Activated gamma-delta T cell (primary cell): ENCODE measurements at places on chromosomes 1 and 21.

DNA sequence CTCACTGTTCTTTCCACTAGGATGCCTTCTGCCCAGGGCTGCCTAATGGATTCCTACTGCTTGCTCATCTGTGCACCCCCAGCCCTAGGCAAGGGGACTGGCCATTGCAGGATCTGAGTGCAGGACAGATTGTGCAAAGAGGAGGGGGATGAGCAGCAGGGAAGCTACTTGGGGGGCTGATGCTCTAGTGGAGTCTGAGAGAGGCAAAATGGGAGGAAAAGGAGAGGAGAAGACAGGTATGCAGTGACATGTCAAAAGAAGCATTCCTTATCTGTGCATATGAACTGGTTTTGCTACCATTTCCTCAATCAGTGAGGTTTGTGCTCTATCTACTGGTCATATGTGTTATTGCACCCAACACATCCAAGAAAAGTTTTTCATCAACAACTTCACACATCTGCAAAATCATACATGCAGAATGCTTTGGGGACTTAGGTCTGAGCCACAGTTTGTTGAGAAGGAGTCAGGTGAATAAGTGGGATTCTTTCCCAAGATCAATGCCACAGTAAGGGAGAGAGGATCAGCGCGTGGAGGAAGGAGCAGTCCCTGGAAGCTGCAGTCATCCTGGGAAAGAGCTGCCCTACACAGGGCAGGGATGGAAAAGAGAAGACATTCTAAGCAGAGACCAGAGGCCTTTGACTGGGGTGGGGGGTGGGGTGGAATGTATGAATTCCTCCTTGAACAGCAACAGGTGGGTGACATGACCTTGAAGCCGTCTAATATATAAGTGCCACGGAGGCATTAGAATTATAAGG is 14.4 kb downstream of the SLC5A9 start:
- no peak for DNase-seq

DNA sequence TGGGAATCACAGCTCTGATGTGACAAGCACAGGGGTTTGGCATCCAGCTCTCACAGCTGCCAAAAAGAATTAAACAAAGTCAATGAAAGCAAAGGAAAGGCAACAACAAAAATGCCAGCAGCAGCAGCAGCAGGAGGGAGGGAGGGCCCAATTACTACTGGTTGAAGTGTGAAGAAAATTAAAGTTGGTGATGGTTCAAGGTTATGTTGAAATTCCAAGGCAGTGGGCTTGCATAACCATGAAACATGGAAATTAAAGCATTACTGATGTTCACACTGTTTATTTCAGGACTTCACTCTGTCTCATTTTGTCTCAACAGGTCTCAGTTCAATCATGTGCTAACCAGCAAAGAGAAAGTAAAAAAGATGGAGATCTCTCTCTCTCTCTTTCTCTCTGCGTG is 220.3 kb upstream of the LYPLAL1 start:
- DNase-seq = no peak

- DNase-seq = no peak
These were observed 355.2 kb upstream of the GREM2 start for GRCh38 chr1:240967070-240967724.

DNA sequence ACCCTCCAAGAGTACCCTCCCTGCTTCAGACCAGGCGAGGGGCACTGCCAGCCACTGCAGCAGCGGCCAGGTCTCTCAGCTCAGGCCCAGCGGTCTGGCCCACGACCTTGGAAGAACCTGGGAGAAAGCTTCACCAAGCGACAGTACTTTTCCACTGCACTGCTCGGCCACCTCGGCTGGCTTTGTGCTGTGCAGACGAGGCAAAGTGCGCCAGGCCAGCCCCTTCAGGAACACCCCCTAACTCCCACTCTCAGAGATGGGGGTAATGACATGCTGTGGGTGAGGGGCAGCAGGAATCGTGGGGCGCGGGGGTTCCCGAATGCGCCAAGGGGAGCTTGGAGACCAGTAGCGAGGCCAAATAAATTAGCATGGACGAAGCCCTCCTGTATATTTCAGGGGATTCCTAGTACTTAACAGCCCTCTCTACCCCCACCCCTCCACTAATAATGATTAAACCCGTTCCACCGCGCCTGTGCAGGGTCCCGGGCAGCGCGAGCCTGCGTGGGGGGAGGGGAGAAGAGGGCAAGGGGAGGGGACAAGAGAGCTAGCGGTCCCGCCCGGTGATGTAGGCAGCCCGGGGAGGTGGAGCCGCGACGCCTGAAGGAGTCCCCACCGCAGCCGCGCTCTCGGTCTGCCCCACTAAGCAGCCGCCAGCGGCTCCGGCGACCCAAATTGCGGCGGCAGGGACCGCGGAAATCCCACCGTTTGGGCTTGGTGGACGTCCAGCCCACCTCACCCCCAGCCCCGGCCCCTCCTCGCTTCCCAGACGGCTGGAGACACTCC is at the start of gene FAM43B:
Gene FAM43B (plus strand): TSS at position 629 of the 783 bp plus-strand sequence. CDS start 401 bp downstream, outside the sequence.
- DNase-seq = no peak

DNA sequence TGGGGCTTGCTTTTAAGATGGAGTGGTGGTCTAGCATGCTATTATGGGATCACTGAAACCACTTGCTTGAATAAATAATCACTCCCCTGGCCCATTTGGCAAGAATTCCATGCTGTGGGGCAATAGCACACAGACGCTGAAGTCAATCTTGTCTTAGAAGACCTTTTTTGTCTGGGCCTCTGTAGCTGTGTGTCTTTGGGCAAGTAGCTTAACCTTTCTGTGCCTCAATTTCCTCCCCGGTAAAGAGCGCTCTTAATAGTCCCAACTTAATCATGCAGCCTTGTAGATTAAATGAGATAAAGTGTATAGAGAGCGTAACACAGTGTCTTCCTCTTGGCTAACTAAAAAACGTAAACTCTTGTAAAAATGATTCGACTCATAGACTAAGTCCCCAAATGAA is 125.4 kb upstream of the IGSF21 start:
- no peak for DNase-seq

DNA sequence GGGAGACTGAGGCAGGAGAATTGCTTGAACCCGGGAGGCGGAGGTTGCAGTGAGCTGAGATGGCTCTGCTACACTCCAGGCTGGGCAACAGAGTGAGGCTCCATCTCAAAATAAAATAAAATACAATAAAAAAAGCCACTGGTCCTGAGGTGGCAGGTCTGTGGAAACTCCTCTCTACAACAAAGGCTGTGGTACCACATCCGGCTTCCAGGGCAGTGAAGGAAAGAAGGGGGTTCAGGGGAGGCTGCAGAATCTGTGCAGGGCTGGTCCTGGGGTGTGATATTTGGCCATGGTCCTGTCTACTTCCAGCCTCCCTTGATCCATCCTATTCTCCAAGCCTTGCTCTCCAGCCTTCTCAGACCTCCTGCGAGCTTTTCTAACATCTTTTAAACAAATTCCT is 731 bp upstream of the ZNF683 start:
- no peak for DNase-seq

DNA sequence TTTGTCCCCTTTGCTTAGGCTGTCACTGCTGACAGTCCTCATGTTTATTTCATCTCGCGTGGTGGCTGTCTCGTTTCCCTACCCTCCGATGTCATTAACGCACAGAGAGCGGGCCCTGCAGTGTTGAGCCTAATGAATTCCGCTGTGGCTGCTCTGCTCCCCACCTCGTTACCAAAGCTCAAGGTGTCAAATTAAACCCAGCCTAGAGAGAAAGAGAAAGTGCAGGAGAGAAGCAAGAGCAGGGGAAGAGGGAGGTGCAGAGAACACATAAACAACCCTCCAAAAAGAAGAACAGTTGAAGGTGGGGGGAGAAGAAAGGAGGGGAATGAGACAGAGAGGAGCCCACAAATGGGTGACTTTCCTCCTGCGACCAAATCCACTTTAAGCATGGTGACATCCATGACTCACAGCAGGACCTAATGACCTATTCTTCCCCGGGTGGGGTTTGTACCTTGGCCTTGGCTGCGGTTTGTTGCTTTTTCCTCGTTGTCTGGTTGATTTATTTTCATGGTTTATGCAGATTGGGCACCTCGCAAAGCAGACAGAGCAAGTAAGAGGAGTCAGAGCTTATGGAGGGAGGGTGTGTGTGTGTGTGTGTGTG is 92.5 kb downstream of the PBX1 start:
- no peak for DNase-seq

GRCh38 chr1:31549809-31550620 is 26.3 kb upstream of the TINAGL1 start:
- no peak for DNase-seq

- DNase-seq = no peak
These were observed at the start of gene APCS for GRCh38 chr1:159587461-159587951. Gene APCS, plus strand, starts transcription at chr1:159587826. Its CDS starts 96 bp downstream, at chr1:159587922.

- no peak for DNase-seq
These were observed 589.9 kb downstream of the MATN1 start for GRCh38 chr1:30133414-30134055.

DNA sequence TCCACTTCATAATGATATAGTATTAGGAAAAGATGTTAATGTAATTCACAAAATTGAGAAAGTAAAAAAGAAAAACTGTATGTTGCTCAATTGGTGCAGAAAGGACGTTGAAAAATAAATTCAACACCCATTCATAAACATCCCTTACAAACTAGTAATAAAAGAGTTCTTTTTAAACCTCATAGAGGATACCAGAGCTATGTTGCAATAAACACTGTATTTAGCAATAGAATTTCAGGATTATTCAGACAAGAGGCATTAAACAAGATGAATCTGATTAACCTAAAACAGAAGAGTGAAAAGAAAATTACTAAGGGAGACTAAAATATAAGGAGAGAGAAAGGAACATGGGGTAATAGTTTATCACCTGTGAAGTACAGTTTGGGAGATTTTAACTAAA is 154.8 kb downstream of the NTPCR start:
- DNase-seq = no peak

GRCh38 chr1:97091679-97092078 is 370.1 kb downstream of the PTBP2 start:
- no peak for DNase-seq

GRCh38 chr1:67429011-67429527 is 1.1 kb downstream of the SERBP1 start:
- no peak for DNase-seq

- DNase-seq = no peak
These were observed 62.9 kb upstream of the SIM2 start for GRCh38 chr21:36636016-36636415.

- no peak for DNase-seq
These were observed 20.4 kb upstream of the TAS1R2 start for GRCh38 chr1:18879791-18880309.

DNA sequence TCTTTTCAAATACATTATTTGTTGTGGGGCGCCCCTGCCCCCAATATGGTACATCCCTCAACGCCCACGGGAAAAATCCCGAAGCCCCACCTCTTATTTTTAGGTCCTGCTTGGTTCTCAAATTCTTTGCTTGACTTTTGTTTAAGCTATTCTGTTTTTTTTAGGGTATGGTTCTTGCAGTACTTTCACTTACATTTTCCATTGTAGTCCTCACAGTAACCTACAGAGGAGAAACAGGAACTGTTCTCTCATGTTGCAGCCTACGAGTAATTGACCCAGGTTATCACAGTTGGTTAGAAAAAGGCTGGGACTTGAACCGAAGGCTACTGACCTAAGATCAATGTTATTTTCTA is 697 bp upstream of the C21orf91 start:
- DNase-seq = no peak

GRCh38 chr1:22633697-22634463 is 2.5 kb upstream of the C1QA start:
- no peak for DNase-seq

- no peak for DNase-seq
These were observed 51.5 kb upstream of the VAV3 start for GRCh38 chr1:108016451-108016920.

- DNase-seq = no peak
These were observed 74.8 kb upstream of the ACTL8 start for GRCh38 chr1:17680308-17680707.

- no peak for DNase-seq
These were observed 243.2 kb upstream of the NR5A2 start for GRCh38 chr1:199784138-199784895.

- DNase-seq = no peak
These were observed 5.9 kb downstream of the ANKRD35 start for GRCh38 chr1:145879775-145880174.

DNA sequence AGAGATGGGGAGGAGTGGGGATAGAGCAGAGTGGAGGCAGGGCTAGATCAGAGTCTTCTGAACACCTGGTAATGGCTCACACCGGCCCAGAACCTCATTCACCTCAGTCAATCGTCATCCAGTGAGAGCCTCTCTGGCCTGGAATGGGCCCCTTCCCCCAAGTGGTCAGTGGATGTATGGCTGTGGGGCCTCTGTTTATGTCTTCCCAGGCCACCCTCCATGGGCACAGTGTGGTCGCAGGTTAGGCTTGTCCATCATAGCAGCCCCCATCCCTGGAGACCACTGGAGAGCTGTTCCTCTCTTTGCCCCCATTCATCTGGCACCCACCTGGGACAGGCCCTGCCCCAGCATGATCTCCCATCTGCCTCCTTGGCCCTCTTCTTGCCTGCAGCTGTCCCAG is 29.6 kb upstream of the TENT5C start:
- no peak for DNase-seq

GRCh38 chr1:221832617-221833016 is 90.7 kb upstream of the DUSP10 start:
- DNase-seq = no peak

- DNase-seq = no peak
These were observed 18.4 kb upstream of the COL6A2 start for GRCh38 chr21:46079352-46080170.

GRCh38 chr1:21149430-21149854 is 27.3 kb downstream of the EIF4G3 start:
- no peak for DNase-seq

- no peak for DNase-seq
These were observed 37.4 kb downstream of the DENND1B start for GRCh38 chr1:197737916-197738315.
